ENCODE measurements at places on chromosomes 13 and 19.

DNA sequence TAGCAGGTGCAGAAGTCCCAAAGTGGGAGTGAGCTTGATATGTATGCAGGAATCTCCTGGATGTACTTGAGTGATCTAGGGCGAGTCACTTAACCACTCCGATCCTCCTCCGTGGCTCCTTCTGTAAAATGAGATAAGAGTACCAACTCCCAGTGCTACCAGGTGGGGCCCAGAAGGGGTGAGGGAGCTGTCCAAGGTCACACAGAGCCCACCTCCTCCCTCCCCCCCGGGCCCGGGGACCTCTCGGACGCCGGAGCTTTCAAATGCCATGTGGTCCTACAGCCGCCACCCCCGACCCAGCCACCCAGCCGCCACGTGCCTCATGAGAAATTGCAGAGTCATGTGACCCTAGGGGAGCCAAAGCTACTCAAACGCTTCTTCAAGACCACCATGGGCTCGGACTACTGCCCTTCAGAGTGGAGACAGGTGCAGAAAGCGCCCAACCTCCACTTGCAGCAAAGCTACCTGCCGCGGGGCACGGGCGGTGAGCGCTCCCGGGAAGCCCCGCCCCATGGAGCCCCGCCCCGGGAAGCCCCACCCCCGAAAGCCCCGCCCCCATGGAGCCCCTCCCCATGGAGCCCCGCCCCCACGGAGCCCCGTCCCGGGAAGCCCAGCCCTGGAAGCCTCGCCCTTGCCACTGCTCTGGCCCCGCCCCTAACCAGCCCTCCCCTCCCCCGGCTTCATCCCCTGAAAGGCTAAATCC lies 10.1 kb upstream of the ZNF358 start:
- DNase-seq, result no peak

- DNase-seq, result no peak
Measured at GRCh38 chr13:21330126-21330861, 128.8 kb downstream of the ZDHHC20 start.

DNA sequence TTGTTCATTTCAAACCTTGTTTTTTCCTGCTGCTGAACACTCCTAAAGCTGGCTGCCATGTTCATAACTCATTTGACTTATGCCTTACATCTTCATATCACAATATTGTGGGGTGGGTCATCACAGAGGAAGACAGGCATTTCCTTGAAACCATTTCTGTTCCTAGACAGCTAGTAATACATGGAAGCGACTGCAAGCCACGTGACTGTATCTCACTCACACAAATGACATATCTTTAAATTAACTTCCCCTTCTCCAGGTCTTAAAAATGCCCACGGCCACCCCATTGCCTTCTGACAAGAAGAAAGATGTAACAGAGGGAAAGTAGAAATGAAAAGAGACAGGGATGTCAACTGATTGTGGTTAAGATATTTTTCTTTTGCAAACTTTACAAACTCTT lies 236.8 kb downstream of the LMO7 start:
- DNase-seq, result no peak

DNA sequence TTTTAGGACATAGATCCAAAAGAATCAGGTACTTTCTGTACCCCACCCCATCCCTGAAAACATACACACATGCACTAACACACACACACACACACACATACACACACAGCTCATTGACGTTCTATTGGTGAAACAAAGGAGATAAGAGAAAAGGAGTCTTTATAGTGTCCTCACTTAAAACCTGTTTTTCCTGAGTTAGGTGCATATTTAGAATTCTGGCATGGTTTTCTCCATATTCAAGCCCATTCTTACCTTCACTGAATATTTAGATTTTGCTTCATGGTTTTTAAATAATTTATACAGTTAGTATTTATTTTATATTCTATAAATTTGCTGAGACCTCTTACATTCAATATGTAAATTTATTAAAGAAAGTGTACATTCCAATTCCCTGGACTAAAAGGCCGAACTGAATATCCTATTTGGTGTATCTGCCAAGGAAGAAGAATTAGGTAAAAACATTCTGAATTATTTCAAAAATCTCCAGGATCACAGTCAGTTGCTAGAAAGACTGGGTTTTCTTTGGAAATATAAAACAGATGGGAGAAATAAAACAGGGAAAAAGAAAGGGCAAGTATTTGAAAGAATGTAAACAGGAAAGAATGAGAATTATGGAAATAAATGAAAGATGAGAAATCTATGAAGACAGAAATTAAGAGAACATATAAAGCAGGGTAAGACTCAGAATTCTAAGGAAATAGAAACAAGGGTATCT lies 556.2 kb downstream of the KCTD12 start:
- no peak for DNase-seq

DNA sequence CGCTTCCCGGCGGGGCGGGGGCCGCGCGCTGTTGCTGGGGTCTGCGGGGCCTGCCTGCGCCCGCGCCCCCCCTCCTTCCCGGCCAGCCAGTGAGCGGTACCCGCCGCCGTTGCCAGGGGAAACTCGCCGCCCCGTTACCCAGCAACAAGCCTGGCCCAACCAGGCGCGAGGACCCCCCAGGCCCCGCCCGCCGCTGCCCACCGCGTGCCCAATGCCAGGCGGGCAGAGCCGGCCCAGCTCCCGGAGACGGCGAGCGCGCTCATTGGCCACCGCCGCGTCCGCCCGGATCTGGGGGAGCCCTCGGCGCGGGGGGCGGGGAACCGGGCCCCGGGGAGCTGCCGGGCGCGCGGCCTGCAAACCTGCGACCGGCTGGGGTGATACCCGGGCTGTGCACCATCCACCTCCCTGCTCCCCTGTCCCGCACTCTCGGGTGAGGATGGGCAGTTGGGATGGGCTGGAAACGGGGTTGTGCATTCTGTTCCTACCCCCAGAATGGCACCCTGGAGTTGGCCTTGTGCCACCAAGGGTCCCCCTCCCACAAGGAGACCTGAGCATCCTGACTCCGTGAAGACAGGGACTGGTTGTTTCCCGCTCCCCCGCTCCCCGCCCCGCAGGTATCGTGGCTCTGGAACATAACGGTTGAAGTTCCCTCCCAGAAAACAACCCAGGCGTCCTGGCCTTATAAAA lies 8.8 kb upstream of the BBC3 start:
- DNase-seq, result no peak

DNA sequence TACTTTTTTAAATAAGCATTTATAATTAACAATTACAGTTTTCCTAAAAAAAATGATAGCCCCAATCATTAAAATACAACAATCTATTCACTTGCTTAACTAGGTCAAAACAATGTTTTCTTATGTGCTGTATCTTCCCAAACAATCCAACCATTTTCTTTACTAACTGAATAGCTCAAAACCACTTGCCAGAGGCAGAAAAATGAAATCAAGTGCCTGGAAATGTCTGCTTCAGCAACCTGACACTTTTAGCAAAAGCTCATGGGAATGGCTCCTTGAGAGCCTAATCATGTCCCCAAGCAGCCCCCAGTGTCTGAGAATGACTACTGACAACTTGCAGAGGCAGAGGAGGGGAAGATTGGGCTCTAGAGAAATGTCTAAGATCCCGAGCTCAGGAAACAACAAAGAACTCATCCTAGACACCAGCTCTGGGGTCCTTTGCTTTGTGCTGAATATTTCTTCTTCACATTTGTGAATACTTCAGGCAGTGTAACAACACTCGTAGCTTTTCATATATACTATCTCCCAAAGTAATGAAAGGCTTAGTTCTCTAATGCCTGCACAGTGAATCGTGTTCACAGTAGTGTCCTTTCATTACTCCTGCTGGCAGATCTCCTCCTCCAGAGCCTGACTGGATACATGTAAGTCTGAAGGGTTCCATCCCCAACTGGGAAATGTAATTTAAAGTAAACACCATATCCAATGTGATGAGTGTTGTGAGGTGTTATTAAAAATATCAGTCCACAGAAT lies 280.0 kb downstream of the LHFPL6 start:
- DNase-seq, result no peak

Data from left lobe of liver (tissue), 2 donors.